Foreskin fibroblast (primary cell): ENCODE measurements at places on chromosomes 5 and 9.

GRCh38 chr9:113932906-113933584 is 56.9 kb downstream of the ZNF618 start:
- DNase-seq: no peak

DNA sequence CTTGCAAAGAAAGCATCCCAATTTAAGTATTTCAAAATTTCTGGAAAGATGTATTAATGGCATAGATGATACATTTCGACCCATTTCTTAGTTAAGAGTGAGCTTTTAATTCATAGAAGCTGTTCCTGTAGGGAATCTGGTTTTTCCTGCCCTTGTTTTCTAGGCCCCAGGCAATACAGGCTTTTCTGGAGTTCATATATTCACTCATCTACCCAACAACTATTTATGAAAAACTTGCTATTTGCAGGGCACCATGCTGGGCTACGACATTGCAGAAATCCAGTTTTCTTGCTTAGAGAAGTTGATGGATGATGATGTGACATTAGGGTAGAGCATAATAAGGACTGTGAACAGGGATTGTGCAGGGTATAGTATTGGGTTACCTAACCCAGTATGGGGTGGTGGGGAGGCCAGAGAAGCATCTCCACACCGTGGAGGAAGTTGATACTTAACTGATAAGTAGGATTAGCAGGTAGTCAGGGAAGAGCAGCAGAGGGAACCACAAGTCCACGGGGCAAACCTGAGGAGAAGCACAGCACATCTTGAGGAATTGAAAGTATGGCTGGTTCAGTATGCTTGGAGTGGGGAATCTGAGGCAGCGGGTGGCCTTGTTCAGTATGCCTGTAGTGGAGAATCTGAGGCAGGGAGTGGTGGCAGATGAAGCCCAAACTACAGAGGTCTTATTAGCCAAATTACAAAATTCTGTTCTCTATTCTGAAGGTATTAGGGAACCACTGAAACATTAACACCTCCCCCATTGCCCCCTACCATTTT is 247.5 kb downstream of the ARRDC3 start:
- no peak for DNase-seq

- DNase-seq: no peak
Measured at GRCh38 chr9:18981476-18982261, 51.3 kb downstream of the SAXO1 start.

DNA sequence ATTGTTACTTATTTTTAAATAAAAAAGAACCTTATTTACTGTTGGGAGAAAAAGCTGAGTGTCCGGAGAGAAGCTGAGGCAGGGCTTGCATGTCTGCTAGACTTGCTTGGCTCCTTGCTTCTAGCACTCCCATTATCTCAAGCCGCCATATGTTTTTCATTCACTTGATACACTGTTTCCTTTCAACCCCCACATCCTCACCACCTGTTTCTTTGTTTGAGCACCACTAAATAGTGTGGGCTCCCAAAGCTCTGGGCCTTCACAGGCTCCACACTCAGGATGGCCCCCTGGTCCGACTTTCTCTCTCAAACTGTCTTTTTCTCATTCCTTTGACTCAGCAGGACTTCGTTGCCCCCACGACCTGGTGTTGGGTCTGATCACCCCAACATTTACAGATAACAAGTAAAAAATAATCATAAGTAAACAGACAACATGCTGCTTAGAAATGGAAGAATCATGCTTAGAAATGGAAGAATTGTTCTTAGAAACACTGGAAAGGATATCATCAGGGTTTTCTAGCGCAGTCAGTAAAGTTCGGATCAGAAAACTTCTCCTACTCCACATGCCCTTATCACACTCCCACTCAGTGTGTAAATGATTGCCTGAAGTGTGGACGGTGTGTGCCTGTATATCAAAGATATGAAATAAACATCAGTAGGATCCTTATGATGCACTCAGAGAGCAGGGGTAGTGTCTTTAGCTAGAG is 58.5 kb downstream of the APTX start:
- DNase-seq: no peak

DNA sequence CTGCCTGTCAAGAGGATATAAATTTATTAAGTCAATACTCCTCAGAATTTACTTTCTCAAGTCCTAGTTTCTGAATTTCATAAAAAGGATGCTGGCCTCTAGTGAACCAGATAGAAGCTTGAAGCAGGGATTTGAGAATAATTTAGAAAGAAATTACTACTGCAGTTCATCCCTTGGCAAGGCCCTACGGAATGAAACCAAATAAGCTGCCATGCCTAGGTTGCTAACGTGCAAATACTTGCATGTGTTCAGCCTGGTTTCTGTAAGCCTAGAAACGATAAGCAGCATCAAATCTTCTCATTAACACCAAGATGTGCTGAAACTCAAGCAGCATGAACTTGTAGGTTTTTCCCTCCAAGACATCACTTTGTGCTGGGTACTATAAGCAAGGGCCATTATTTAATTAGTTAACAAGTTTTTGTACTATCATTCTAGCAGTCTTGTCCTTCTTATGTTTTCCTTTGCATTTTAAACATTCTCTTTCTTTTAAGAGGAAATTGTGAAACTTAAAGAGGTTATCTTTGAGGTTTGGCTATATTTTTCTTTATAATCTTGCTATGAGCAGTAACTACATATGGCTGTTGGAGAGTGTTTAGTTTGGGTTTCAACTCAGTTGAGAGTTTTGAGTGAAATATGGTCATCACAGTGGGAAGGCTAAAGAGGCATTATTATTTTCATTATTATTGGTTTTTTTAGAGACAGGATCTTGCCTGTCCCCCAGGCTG is 71.8 kb downstream of the ADAMTSL1 start:
- no peak for DNase-seq

- DNase-seq: no peak
Measured at GRCh38 chr9:70556771-70557170, 142.3 kb upstream of the KLF9 start.

- DNase-seq: no peak
Measured at GRCh38 chr5:23450187-23450586, 57.2 kb upstream of the PRDM9 start.

DNA sequence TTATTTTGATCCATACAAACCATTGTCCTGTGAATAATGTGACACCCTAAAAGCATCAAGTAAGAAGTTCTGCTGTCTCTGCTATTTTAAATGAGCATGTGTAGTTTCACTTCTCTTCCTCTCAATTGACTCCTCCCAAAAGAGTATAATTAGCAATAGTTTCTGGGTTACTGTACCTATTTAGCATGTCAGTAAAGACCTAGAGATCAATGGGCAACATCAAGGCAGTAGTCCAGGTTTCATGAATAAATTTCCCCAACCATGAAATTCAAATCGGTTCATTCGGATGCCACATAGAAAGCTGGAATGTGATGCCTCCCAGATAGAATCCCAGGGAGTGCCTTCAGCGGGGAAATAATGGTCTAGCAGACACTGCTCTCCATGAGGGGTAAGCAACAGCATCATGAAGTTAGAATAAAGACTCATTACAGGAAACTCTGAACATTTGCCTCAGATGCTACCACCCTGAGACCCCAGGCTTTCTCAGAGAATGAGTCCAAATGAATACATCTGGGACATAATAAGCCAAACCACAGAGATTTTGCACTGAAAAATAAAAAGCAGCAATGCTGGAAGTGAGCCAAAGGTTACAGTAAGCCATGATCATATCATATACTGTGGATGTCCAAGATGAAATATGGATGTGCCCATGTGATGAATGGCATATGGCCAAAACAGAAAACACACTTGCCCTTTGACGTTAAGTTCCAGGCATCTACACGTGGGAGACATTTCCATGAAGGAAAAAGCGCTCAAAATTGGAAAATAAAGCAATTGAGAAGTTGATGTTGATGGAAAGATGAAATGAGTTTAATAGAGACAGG is 1107.0 kb upstream of the SEMA6A start:
- peak; percentile 10 for DNase-seq

DNA sequence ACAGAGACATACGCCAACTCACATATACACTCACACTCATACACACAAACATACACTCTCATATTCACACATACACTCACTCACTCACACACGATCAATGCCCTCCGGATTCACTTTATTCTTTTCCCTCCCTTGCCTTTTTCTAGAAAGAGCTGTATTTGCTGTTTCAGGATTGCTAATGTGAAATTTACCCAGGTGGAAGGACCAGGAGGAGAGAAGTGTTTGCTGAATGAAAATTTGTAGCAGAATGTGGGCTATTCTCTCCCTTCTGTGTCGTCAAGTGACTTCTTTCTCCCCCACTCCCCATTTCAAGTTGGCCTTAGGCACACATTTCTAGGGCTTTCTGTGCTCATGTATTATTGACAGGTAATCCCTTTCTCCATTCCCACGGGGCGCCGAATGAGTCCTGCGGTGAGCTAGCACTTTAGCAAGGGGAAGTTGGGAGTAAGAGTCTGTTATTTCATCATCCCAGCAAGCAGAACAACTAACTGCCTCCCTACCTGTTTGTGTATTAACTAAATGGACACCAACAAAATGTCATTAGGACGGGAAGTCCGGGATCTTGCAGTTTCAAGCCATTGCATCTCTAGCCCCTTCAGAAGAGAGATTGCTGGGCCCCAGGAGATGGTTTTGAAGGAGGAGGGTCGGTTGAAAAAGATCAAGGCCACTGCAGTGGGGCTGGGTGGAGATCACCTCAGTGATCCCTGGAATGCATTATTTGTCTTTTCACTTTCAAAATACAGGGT is 97.1 kb upstream of the TAF11L2 start:
- DNase-seq: no peak

GRCh38 chr5:38341056-38341455 is 82.7 kb downstream of the EGFLAM start:
- no peak for DNase-seq

GRCh38 chr5:5787373-5787772 is 364.9 kb downstream of the ICE1 start:
- DNase-seq: no peak

DNA sequence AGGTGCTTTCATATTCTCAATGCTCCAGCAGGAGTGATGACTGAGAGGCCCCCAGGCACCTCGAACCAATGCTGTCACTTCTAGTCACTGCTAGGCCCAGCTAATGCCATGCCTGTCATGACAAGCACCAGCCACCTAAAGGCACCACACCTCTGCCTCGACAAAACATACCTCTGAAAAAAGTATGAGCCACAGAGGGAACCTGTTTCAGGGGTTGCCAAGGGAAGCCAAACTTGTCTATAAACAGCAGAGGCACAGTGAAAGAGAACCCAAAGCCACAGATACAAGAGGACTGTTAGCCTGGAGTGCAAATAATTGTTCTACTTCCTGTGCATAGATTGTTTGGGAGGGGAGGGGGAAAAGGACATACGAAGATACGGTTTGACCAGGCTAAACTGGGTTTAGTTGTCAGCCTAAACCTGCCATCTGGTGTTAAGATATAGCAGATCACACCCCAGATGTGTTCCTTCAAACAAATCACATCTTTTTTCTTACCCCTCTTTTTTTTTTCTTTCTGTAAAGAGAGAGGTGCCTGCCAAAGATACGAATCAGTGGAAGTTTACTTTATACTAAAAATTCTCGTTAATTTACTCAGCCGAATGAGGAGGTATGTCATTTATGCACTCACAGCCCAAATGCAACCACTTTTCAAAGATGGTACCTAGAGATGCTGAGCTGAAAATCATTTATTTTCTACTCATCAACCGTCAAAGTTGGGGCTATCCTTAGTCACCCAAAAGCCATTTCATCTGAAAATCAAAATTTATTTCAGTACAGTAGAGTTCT is 45.7 kb downstream of the BNC2 start:
- peak; percentile 45 for DNase-seq

- peak; percentile 67 for DNase-seq
Measured at GRCh38 chr9:99822806-99823591, 1.3 kb downstream of the NR4A3 start.

DNA sequence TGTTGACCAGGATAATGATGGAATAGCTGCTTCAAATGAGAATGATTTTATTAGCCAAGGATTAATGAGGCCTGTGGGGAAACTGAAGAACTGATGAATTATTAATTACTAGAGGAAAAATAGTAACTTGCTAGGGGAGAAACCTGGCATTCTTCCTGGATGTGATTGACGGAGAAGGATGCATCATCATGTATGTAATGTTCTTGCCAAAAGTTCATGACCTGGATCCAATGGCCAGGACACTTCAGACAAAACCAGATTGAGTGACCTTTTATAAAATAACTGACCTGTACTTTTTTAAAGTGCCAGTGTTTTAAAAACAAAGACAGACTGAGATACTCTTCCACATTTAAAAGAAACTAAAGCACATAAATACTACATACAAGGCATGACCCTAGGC is 23.7 kb downstream of the KIAA1191 start:
- no peak for DNase-seq

DNA sequence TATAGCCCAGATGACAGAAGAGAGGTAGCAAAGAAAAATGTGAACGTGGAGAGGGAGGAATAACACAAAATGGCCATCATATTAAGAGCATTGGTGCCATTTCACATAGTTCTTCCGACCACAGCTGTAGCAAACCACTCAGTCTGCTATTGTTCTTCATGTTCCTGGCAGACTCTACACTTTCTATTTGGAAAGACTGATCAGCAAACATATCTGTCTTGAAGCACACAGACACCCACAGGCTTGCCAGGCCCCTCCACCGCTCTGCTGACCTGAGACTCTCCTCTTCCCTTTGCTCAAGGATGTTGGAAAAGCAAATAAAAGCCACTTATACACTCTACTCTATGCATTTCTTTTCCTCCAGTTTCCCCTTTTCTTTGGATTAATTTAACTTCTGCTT is 298.0 kb downstream of the FBXL7 start:
- DNase-seq: no peak
